Retina (tissue), 1 donor: ENCODE measurements at places on chromosomes 6 and 20.

DNA sequence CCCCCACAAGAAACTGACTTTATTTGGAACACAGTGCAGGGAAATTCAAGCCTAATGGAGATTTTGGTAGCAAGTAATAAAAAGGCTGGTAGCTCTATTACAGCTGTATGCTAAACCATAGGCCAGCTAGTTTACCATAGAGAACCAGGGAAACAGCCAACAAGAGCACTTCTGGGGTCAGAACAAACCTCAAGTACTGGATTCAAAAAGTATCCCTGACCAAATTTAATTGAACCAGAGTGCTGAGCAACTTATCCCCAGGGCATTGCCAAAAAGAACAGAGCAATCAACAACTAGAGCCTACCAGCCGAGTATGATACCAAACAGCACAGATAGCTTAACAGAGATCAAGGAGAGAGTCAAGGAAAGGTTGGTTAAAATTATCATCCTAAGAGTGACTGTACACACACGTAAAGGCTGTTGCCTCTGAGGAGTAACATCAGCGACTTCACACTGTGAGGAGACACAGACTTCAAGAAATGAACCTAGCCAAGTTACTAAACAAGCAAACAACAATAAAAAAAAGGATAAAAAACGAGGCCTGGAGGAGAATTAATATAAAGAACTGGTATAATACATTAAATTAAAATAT is 11.5 kb upstream of the ASF1A start:
- DNase-seq, result no peak

GRCh38 chr20:32159766-32160221 is 47.7 kb downstream of the PLAGL2 start:
- DNase-seq, result no peak

GRCh38 chr6:156279261-156279969 is 497.8 kb upstream of the ARID1B start:
- no peak for DNase-seq

DNA sequence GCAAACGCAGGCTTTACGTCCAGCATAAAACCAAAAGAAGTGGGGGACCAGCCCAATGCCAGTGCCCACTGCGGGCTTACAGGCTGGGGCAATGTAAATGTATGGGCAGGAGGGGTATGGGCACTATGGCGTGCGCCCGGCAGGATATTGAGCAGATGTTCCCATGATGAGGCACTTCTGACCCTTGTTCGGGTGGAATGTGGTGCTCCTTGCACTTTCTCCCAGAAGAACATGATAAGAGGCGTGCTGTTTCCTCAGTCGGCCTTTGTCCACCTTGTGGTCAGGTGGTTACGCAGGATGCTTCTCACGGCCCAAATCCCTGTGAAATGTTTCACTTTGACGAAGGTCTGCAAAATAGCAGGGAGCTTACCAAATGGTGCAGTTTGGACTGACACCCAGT is 4.8 kb upstream of the GPR31 start:
- DNase-seq, result no peak

- DNase-seq, result no peak
Measured at GRCh38 chr20:56845546-56846086, 216.5 kb downstream of the TFAP2C start.

- no peak for DNase-seq
Measured at GRCh38 chr6:110491644-110492317, 15.4 kb upstream of the SLC22A16 start.
